ENCODE measurements at places on chromosomes 11 and 22. TPM values are rescaled to one million over a fixed set of nuclear protein-coding genes. Genes with fewer than 3 reads are reported as not detected.
A peak's percentile ranks its signal among the peaks of the same experiment; 100 is the strongest.

GRCh38 chr11:64146036-64146955 is 19.6 kb downstream of the MACROD1 start:
- no peak for DNase-seq
- H3K4me3 ChIP-seq = no peak overlapping the region
- H3K27ac ChIP-seq = no peak overlapping the region
- H3K27me3 ChIP-seq = no peaks in the 10 kb centered on the region
- H3K4me1 ChIP-seq = peaks cover 12% of the 10 kb centered on the region
- H3K36me3 ChIP-seq = no peaks in the 10 kb centered on the region

PRG3 gene
- total RNA-seq = not detected

GRCh38 chr11:115409691-115410220 is 94.5 kb downstream of the CADM1 start:
- no peak overlapping the region for H3K27ac ChIP-seq
- no peak for DNase-seq
- H3K27me3 ChIP-seq = no peaks in the 10 kb centered on the region
- H3K36me3 ChIP-seq = no peaks in the 10 kb centered on the region
- no peaks in the 10 kb centered on the region for H3K4me1 ChIP-seq

- H3K27ac ChIP-seq = no peak overlapping the region
- no peaks in the 10 kb centered on the region for H3K27me3 ChIP-seq
- no peaks in the 10 kb centered on the region for H3K4me1 ChIP-seq
- peak; percentile 79 for DNase-seq
- no peaks in the 10 kb centered on the region for H3K36me3 ChIP-seq
These were observed 2.3 kb downstream of the KRTAP5-11 start for GRCh38 chr11:71580057-71581003.

- no peak overlapping the region for H3K4me3 ChIP-seq
- H3K27ac ChIP-seq = no peak overlapping the region
- DNase-seq = no peak
- H3K27me3 ChIP-seq = no peaks in the 10 kb centered on the region
- H3K36me3 ChIP-seq = no peaks in the 10 kb centered on the region
- H3K4me1 ChIP-seq = no peaks in the 10 kb centered on the region
These were observed 25.6 kb upstream of the NRIP3 start for GRCh38 chr11:9029422-9029821.

DNA sequence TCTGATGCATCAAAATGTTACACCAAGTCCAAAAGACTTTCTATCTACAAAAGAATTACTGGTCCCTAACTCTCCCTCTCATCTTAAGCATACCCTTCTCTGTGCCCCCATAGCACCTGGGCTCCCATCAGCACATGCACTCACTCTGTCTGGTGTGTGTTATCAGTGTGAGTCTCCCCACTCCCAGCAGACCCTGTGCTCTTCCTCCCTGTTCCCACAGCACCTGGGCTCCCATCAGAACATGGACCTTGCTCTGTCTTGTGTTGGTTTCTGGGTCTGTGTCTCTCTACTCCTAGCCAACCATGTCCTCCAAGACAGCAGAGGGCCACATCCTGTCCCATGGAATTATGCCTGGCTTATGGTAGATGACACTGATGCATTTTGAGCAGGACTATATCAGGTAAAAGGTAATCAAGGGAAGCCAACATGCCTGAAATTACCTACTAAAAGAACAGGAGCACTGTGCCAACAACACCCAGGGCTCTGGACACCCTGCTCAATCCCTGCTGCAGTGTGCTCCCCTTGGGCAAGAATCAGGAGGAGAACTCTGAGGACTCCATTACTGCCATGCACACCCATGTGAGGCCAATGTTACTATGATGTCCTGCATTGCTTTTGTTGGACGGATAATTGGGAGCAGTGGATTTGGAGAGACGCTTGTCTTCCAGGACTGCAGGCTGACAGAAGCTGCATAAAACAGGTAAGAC is 34.3 kb downstream of the GAB4 start:
- H3K4me1 ChIP-seq = no peaks in the 10 kb centered on the region
- H3K27ac ChIP-seq = no peak overlapping the region
- no peak overlapping the region for H3K4me3 ChIP-seq
- no peaks in the 10 kb centered on the region for H3K27me3 ChIP-seq
- no peaks in the 10 kb centered on the region for H3K36me3 ChIP-seq
- no peak for DNase-seq

- no peaks in the 10 kb centered on the region for H3K4me1 ChIP-seq
- H3K27me3 ChIP-seq = no peaks in the 10 kb centered on the region
- no peak overlapping the region for H3K27ac ChIP-seq
- no peak overlapping the region for H3K4me3 ChIP-seq
These were observed 87.4 kb downstream of the IGLL5 start for GRCh38 chr22:22974795-22975580.

DNA sequence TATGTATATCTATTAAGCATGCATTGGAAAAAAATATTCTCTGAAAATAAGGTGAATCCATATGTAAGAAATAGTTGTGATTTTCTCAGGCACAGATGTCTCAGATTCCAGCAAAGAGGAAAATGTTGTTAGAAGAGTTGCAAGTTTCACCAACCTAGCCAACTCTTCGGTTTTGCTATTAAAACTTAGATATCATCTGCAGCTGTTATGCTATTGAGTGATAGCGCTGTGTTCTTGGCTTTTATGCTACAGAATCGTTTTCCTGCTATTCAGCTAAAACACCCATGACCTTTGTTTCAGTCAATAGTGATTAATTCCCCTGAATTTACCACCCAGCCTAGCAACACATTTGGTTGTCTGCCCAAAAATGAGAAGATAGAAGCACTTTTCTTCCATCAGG is 795.6 kb upstream of the ANO3 start:
- DNase-seq = no peak
- no peak overlapping the region for H3K27ac ChIP-seq
- no peak overlapping the region for H3K4me3 ChIP-seq
- no peaks in the 10 kb centered on the region for H3K4me1 ChIP-seq
- H3K27me3 ChIP-seq = no peaks in the 10 kb centered on the region
- no peaks in the 10 kb centered on the region for H3K36me3 ChIP-seq

DNA sequence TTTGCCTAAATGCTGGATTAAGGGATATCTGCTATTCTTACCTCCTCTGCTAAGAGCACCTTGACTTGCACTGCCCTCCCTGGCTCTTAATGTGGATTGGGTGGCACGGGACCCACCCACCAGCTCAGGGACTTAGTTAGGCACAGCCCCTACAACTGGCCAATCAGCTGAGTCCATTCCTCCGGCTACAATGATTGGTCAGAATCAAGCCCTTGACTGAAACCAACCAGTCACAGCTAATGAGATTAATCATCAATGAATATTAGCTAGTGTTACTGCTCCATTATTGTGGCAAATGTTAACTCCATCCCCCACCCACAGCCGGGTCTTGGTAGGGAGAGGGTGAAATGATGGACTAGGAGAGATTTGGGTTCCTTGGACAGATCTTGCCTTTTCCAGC is 328.0 kb downstream of the MN1 start:
- DNase-seq = no peak
- H3K36me3 ChIP-seq = no peaks in the 10 kb centered on the region
- H3K4me3 ChIP-seq = no peak overlapping the region
- H3K4me1 ChIP-seq = no peaks in the 10 kb centered on the region
- H3K27ac ChIP-seq = no peak overlapping the region
- no peaks in the 10 kb centered on the region for H3K27me3 ChIP-seq

DNA sequence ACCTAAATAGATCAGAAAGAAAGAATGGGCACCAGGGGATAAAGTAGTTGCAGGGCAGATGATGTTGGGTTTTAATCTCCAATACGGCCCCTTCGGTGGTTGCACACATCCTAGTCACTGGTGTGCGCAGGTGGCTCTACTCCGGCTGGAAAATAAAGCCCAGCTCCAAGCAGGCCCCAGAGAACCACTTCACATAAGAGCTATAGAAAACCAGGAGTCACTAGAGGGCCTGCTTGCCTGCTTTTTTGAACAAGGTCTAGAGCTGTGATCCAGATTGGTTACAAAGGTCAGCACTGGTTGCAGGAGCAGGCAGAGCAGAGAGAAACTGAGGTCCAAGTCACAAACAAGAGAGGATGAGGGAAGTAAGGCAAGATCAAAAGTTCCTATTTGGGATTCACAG is 41.5 kb upstream of the MS4A8 start:
- H3K27me3 ChIP-seq = no peaks in the 10 kb centered on the region
- H3K4me3 ChIP-seq = no peak overlapping the region
- peak overlapping the region; percentile 75 for H3K27ac ChIP-seq
- no peaks in the 10 kb centered on the region for H3K36me3 ChIP-seq
- DNase-seq = no peak
- H3K4me1 ChIP-seq = peaks cover 4% of the 10 kb centered on the region

GRCh38 chr22:39169797-39170466 is 17.5 kb upstream of the CBX7 start:
- H3K27ac ChIP-seq = no peak overlapping the region
- no peak for DNase-seq
- no peak overlapping the region for H3K4me3 ChIP-seq
- H3K4me1 ChIP-seq = peaks cover 13% of the 10 kb centered on the region
- no peaks in the 10 kb centered on the region for H3K27me3 ChIP-seq

GRCh38 chr11:114673661-114674060 is 4.7 kb upstream of the NXPE2 start:
- no peaks in the 10 kb centered on the region for H3K4me1 ChIP-seq
- H3K27ac ChIP-seq = no peak overlapping the region
- H3K36me3 ChIP-seq = no peaks in the 10 kb centered on the region
- no peak for DNase-seq
- no peak overlapping the region for H3K4me3 ChIP-seq

- DNase-seq = no peak
- H3K27me3 ChIP-seq = no peaks in the 10 kb centered on the region
- H3K4me1 ChIP-seq = peaks cover 21% of the 10 kb centered on the region
- H3K4me3 ChIP-seq = no peak overlapping the region
- no peak overlapping the region for H3K27ac ChIP-seq
These were observed 2.5 kb downstream of the FJX1 start for GRCh38 chr11:35620795-35621194.

- no peak overlapping the region for H3K4me3 ChIP-seq
- H3K36me3 ChIP-seq = no peaks in the 10 kb centered on the region
- H3K27me3 ChIP-seq = no peaks in the 10 kb centered on the region
- H3K4me1 ChIP-seq = no peaks in the 10 kb centered on the region
- DNase-seq = no peak
These were observed 21.0 kb upstream of the MS4A6E start for GRCh38 chr11:60305906-60306619.

DNA sequence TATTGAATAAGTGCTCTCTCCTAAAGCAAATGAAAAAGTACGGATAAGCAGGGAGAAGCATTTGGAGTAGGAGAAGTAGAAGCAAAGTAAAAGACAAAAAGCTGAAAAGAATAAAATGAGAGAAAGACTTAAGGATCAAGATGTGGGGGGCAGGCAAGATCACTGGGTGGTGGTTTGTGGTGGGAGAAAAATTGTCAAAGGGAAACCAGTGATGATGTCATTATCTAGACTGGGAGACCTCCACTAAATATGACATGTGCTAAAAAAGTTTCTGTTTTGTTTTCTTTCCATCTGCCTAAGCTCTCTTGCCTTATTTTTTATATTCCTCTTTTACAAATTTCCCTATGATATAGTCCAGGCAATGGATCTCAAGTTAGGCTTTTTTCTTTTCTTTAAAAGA is 14.8 kb upstream of the MAML2 start:
- DNase-seq = no peak
- no peaks in the 10 kb centered on the region for H3K27me3 ChIP-seq
- H3K4me3 ChIP-seq = no peak overlapping the region
- H3K36me3 ChIP-seq = no peaks in the 10 kb centered on the region
- no peaks in the 10 kb centered on the region for H3K4me1 ChIP-seq
